ENCODE measurements at places on chromosomes 6 and 20. TPM values are rescaled to one million over a fixed set of nuclear protein-coding genes. Genes with fewer than 3 reads are reported as not detected.

BTN1A1 gene
- not detected for total RNA-seq

DNA sequence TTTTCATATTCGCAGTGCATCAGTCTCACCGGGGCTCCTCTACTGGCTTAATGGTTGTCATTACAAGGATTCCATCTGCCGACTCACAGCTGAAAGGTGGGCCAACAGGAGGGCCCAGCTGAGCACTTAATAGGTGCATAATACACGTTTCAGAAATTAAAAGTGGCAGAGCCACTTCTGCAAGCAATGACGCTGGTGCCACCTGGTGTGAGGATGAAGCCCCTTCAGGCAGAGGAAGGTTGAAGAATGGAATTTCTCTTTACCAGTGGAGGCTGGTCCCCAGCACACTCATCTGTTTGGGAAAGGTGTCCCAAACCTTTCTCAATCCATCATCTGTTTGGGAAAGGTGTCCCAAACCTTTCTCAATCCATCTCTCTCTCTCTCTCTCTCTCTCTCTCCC lies 8.2 kb upstream of the STMND1 start:
- H3K36me3 ChIP-seq, result no peaks in the 10 kb centered on the region
- DNase-seq, result no peak
- no peak overlapping the region for H3K27ac ChIP-seq
- H3K4me3 ChIP-seq, result no peak overlapping the region

DNA sequence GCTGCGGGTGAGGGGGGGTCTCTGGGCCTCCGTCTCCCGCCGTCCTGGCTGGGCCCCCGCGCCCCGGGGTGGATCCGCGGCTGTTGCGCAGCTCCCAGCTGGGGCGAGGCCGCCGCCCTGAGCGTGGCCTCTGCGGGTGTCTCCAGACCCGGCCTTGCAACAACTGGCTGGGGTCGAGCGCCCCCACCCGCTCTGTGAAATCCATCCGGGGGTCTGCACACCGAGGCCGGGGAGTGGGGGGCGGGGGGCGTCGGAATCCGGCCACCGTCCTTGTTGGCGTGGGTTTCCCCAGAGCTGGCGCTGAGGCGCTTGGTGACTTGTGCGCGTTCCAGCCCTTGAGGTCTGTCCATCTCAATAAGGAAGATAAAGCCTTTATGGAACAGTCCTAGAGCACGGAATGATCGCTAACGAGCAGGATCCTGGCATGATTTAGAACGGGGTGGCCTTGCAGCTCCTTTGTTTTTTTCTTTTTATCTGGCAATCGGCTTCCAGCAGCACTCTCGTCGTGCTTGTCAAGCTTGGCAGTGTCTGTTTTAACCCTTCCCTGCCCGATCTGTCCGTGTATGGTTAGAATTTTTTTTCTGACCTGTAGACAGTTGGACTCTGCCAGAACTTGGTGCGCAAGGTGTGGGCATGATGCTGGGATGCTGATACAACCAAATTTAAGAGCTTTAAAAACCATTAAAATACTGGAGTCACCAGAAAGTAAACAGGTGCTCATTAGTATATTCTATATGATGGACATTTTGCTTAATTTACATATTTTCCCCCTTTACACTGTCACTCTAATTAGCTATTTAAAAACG lies 675 bp downstream of the DSTN start:
- peak; percentile 53 for DNase-seq
- H3K4me1 ChIP-seq, result peaks cover 62% of the 10 kb centered on the region
- peak overlapping the region; percentile 100 for H3K27ac ChIP-seq
- H3K36me3 ChIP-seq, result no peaks in the 10 kb centered on the region
- no peaks in the 10 kb centered on the region for H3K27me3 ChIP-seq

GRCh38 chr6:25844518-25844917 lies 12.7 kb upstream of the SLC17A1 start:
- DNase-seq, result no peak
- H3K4me3 ChIP-seq, result no peak overlapping the region
- H3K36me3 ChIP-seq, result no peaks in the 10 kb centered on the region

GRCh38 chr20:59939052-59939878 lies 840 bp downstream of the PPP1R3D start:
- peak overlapping the region; percentile 100 for H3K27ac ChIP-seq
- peak overlapping the region; percentile 70 for H3K4me3 ChIP-seq
- H3K4me1 ChIP-seq, result peaks cover 64% of the 10 kb centered on the region
- no peaks in the 10 kb centered on the region for H3K27me3 ChIP-seq

Data from heart right ventricle (tissue), 16 donors.